LHCN-M2 (cell line): ENCODE measurements at places on chromosomes 6 and 20. TPM values are rescaled to one million over a fixed set of nuclear protein-coding genes. Genes with fewer than 3 reads are reported as not detected.

DNA sequence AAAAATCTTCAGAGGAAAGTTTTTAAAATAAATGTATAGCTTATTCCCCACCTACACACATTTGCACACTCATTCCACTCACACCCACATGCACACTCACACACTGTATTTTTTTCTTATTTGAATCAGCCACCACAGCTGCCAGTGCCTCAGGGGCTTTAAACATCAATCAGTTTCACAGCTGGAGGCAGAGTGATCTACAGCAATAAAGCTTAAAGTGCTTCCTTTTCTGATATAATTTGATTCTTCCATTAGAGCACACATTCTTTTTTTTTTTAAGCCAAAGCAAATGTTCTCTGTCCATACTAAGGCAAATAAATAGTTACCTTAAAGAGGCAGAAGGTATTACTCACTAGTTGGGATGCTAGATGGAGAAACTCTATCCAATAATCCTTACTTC lies 498.8 kb upstream of the POU3F2 start:
- no peak for DNase-seq

- DNase-seq: no peak
Observed at GRCh38 chr6:123802351-123802696, 1.3 kb upstream of the NKAIN2 start.

DNA sequence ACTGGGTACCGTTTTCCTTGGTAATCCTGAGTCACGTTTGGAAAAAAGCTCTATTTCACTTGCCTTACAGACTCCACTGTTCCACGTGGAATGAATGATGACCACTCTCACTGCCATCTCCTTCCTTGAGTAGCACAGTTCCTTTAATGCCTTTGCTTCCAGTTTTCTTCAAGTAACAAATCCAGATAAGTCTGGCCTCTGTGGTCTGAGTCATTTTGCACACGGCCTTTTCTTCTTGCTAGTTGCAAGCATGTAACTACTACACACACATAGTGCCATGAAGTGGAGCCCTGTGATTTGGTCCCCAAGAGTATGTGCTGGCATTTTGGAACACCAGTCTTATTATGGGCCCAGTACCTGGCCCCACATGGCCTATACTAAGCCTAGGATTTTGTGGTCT lies 182.8 kb downstream of the SASH1 start:
- DNase-seq: peak; percentile 93

GRCh38 chr6:33702345-33702977 lies 9.0 kb downstream of the UQCC2 start:
- peak; percentile 54 for DNase-seq

GRCh38 chr20:33301192-33301930 lies 18.3 kb downstream of the BPIFB1 start:
- DNase-seq: peak; percentile 17

The MEP1A gene
- not detected in 2 replicates for total RNA-seq

GRCh38 chr6:111250791-111251354 lies 163.6 kb downstream of the SLC16A10 start:
- DNase-seq: no peak

- DNase-seq: no peak
Observed at GRCh38 chr6:20481281-20481680, 53.0 kb upstream of the CDKAL1 start.

The VPS52 gene
- 40.0 and 51.0 TPM in 2 replicates for total RNA-seq

The KIFC1 gene
- total RNA-seq: 97.6 and 98.5 TPM in 2 replicates

DNA sequence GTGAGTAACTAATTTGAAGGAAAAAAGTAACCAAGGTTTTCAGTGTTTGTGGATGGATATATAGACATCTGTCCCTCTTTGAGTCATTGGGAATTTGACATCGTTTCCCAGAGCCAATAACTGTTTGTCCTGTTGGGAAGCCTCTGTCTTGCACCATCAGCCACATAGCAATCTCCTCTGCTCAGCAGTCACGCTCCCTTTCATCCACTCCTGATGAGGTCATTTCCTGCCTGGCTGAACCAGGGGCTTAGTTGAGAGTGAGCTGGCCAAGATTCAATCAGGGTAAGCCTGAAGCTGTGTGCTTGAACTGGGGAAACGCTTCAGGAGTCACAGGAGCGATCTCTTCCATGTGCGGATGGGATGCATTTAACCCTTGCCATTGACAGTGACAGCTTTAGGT lies 121.5 kb upstream of the FOXQ1 start:
- peak; percentile 77 for DNase-seq

- no peak for DNase-seq
Observed at GRCh38 chr6:152170702-152171667, 363.5 kb downstream of the ESR1 start.

DNA sequence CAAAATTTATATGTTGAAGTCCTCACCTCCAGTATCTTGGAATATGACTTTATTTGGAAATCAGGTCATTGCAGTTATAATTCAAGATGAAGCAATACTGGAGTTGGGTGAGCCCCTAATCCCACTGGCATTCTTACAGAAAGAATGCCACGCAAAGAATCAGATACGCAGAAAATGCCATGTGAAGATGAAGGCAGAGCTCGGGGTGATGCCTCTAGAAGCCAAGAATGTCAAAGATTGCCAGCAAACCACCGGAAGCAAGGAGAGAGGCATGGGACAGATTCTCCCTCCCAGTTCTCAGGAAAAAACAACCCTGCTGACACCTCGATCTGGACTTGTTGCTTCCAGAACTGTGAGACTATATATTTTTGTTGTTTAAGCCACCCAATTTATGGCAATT lies 273.4 kb upstream of the CITED2 start:
- peak; percentile 14 for DNase-seq

GRCh38 chr6:119636060-119636459 lies 286.5 kb upstream of the MAN1A1 start:
- no peak for DNase-seq

The ROS1 gene
- total RNA-seq: 49.3 and 53.4 TPM in 2 replicates

The ELOVL4 gene
- total RNA-seq: 5.5 and 7.1 TPM in 2 replicates

GRCh38 chr6:25179051-25179778 lies 100.0 kb upstream of the CARMIL1 start:
- DNase-seq: peak; percentile 74

GRCh38 chr20:40176098-40176841 lies 512.8 kb downstream of the MAFB start:
- no peak for DNase-seq

DNA sequence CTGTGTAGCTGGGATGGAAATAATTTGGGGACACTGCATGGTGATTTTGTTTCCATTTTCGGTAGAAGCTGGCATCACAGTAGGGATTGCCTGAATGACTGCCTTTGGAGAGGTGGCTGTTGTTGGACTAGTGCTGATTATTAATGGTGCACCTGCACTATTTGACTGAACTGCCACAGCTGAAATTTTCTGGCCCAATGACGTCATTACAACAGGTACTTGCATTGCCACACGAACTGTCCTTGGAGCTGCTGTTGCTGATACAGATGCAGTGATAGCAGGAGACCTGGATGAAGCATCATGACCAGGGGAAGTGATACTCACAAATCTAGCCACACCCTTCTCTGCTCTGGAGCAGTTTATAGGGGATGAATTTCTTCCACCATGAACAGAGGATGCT lies 95.6 kb upstream of the FOXC1 start:
- no peak for DNase-seq

The OR2H2 gene
- total RNA-seq: not detected in 2 replicates

GRCh38 chr6:3239110-3239830 lies 11.8 kb upstream of the TUBB2B start:
- DNase-seq: no peak

DNA sequence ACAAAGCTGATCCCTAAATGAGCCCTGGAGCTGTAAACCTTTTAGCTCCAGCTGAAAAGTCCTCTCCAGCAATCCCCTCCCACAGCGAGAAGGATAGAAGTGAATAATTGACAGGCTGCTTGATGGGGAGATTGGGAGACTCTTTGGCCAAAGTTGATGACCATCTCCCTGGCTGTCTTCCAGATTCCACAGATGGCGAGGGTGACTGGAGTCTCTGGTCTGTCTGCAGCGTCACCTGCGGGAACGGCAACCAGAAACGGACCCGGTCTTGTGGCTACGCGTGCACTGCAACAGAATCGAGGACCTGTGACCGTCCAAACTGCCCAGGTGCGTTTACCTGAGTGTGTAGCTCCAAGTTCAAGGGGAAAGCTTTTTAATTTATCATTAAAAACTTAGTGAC lies 67.3 kb downstream of the ISM1 start:
- no peak for DNase-seq

The SGK2 gene
- total RNA-seq: not detected in 2 replicates

DNA sequence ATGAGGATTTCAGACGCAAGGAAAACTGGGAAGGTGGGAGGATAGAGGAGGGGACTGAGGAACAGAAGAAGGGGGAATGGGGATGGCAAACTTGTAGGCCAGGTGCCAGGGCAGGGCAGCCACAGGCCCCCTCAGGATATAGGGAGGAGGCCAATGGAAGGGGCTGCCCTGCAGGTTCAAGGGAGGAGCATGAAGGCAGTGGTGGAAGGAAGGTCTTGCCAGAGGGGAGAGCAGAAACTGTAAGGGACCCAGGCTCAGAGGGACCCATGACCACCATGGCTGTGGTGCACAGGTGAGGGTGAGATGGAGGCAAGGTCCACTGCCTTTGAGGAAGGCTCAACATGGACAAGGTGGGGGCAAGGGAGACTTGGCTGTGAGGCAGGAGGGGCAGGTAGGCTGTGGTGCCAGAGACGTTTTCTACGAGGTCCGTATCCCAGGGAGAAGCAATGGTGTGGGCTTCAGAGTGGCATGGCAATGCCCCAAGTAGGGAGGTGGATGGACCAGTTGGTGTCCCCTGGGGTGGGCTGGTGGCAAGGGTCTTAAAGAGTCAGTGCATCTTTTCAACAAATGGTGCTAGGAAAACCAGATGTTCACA lies 22.7 kb downstream of the HLA-F start:
- DNase-seq: no peak

DNA sequence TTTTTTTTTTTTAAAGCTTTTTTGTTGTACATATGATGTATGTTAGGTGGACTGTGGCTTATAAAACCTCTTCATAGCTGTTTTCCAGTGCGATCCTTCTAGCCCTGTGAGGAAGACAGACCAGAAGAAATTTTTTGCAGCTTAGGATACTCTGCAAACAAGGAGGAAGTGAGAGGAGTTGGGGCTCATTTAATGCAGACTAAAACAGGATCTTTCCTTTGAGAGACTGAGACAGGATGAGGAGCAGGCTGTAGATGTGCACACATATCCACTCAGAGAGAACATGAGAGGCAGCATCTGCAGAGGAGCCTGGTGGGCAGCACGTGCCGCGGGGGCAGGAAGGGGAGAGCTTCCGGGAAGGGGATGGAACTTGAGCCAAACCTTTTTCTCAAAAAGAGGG lies 45.7 kb downstream of the PPARD start:
- DNase-seq: no peak

GRCh38 chr6:90156861-90157260 lies 139.8 kb downstream of the BACH2 start:
- DNase-seq: no peak

The CST9 gene
- not detected in 2 replicates for total RNA-seq

The C6orf120 gene
- total RNA-seq: 61.0 and 66.6 TPM in 2 replicates

The B3GALT4 gene
- 0.06 and 0.19 TPM in 2 replicates for total RNA-seq

The TNFAIP3 gene
- 2.4 TPM in 2 replicates for total RNA-seq

The C6orf132 gene
- total RNA-seq: 0.45 and 0.75 TPM in 2 replicates

GRCh38 chr6:52519618-52520017 lies 57.2 kb downstream of the TRAM2 start:
- no peak for DNase-seq

DNA sequence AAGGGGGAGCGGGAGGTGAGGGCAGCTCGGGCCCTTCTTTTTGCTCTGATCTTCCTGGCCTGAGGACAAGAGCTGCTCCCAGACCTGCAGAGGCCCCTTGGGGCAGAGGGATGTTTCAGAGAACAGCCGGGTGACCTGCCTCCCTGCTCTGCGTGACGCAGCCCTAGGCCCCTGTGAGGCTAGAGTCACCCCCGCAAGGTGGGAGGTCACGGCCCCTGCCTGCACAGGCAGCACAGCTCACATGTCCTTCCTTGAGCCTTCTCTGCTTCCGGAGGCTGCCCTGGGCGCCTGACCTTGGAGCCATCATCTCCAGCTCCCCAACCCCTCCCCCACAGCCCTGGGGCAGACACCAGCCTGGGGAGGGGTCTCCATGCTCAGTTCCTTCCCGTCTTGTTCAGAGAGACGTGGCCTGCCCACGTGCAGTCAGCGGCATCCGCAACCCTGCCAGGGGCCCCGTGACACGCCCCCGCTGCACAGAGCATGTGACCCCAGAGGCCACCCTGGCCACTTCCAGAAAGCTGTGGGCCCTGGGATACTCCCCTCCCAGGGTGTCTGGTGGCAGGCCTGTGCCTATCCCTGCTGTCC lies at the start of gene BIRC7:
Gene BIRC7 (plus strand): TSS at position 507 of the 585 bp plus-strand sequence. CDS start 192 bp downstream, outside the sequence.
- no peak for DNase-seq

The CLIC5 gene
- not detected in 2 replicates for total RNA-seq

The TBXT gene
- not detected in 2 replicates for total RNA-seq

GRCh38 chr6:71209206-71209605 lies 79.4 kb upstream of the OGFRL1 start:
- no peak for DNase-seq

- DNase-seq: no peak
Observed at GRCh38 chr20:10963717-10964266, 290.0 kb upstream of the JAG1 start.

DNA sequence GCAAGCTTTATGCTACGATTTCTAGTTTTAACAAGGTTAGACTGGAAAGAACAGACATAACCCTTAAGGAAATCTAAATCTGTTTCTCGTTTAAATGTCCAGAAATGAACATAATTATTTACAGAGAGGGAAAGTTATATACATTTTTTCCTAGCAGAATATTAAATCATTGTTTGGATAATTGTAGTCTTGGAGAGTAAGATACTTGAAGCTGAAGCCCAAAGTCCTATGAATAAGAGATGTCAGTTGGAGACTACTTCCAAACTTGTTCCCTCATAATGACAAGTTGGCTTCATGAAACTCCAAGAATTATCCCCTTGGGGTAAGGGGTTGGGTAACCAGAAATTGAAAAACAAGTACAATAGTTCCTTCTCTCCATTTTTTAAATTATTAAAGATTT lies 911.1 kb upstream of the MAN1A1 start:
- no peak for DNase-seq

DNA sequence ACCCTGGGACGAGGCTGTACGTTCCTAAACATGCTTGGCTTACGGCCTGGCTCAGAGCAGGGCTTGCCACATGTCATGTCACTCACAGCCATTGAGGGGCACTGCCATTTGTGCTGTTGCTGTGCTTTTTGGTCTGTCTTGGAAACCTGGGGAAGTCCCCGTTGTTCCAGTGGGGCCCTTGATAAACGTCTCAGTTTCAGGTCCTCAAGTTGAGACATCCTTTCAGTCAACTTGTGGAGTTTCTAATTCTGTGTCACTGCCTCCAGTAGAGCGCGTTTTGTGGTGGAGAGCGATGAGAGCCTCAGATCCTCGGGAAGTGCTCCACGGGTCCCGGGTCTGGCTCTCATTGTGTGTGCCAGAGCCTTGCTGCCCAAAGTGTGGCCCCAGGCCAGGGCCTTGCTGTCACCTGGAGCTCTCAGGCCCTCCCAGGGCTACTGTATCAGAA lies 43.0 kb upstream of the CCR6 start:
- DNase-seq: no peak

GRCh38 chr20:13552061-13552460 lies 86.7 kb downstream of the TASP1 start:
- DNase-seq: peak; percentile 79
